ENCODE measurements at places on chromosomes 6 and 20.

- DNase-seq = no peak
Measured at GRCh38 chr6:113482771-113483170, 374.4 kb upstream of the MARCKS start.

- no peak for DNase-seq
Measured at GRCh38 chr6:168078943-168079405, at the start of gene FRMD1. FRMD1 (minus strand) TSS chr6:168079212; CDS start chr6:168079094, 118 bp downstream.

- no peak for DNase-seq
Measured at GRCh38 chr6:15487262-15487661, 175.6 kb downstream of the DTNBP1 start.

DNA sequence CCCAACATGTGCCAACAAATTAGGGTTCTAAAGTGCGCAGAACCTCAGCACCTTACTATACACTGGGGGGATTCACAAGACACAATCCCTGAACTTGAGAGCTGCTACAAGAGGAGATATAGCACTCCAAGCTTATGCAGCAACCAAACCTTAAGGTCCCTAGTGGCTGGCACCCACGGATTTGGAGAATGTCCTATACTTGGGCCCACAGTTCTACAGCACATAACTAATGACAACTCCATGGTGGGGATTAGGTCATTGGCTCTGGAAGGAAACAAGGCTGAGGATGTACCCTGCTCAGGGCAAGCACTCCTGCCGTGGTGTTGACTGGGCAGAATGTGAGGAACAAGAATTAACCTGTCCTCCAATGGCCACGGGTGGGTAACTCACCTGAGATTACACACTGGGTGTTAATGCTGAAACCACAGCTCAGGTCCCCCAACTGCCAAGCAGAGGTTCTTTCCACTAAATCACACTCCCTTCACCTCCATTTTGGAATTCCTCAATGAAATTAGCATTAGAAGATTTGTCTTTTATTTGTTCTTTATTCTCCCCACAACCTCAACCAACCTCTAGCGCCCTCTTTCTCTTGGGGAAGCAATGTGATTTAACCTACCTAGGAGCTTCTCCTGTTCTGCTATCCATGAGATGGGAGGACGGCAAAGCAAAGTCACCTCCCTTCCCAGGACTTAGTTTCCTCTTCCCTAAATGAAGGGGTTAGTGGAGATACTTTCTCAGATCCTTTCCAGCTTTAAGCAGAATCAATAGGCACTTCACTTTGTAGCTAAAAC lies 32.0 kb downstream of the TRERF1 start:
- DNase-seq = no peak

DNA sequence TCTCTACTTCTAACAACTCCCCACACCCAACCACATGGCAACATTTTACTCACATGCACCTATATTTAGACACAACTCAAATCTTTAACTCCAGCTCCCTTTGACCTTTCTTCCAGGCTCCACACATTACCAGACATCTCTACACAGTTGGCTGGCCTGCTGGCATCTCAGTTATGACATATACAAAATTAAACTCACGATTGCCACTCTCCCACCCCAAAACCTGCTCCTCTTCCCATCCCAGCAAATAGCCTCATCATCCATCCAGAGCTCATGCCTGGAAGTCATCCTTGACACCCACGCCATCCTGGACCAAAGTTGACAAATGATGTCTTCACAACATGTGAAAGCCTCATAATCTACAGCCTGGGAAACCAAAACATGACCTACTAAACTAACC lies 176.6 kb downstream of the PKHD1 start:
- DNase-seq = no peak

- no peak for DNase-seq
Measured at GRCh38 chr6:14985366-14985765, 260.5 kb upstream of the JARID2 start.

GRCh38 chr6:140872885-140873284 lies 1259.8 kb upstream of the GJE1 start:
- DNase-seq = no peak

DNA sequence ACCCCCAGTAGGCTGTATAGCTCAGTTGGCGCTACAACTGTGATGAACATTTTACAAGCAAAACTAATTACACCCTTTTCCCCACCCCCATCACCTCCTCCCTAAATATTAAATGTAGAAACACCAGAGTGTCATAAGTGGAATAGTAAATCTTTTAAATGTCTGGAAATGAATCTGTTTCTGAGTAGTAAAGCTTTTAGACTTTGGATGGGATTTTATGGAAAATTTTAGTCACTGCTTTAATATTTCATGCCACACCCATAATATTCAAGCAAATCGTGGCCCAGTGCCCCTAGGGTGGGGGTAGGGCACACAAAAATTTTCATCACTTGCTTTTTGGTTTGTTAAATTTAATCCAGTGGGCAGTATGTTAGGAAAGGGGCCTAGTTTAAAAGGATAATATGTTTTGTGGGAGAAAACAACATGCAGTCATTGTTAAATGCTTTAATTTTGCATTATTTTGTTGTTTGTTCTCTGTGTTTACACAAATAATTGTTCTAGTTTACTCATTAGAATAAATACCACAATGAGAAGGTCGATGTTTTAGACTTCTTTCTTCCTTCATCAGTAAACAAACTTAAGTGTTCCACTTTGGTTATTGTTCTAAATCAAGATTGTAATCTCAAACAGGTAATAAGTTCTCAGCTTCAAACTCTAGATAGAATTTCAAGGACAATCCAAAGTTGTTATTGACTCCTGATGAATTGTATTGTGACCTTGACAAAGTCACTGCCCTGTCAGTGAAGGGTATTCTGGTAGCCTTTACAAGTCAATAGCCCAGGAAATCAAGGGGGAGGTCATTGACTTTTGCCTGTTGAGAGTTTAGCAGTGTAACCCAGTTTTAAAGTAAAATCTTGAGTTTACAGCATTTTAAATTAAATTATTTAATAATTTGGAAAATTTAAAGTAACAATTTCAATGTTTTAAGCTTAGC lies 79.2 kb downstream of the CBFA2T2 start:
- no peak for DNase-seq

GRCh38 chr6:161393292-161393691 lies 119.4 kb upstream of the AGPAT4 start:
- DNase-seq = no peak

DNA sequence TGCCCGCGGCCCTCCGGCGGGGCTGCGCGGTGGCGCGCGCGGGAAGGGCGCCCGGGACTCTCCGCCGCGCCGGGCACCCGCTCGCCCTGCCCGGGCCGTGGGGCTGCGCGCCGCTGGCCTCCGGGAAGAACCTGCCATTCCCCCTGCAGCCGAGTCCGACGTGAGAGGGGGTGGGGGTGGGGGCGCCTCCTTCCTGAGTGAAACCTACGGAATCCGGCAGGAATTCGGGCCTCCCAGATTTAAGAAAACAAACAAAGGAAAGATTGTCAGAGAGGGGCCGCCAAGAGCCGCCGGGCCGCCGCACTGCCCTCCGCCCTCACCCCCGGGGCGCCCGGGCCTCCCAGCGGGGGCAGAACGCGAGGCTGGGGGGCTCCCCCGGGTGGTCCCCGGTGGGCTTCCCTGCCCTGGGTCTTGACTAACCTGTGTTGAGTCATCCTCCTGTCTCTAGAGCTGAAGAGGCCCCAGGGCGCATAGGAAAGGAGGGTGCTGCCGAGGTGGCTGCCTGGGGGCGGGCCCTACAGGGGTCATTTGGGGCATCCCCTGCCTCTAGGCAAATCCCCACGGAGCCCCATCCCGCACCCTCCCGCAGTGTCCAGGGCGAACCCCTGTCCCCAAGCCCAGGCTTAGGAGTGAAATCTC lies 42.2 kb upstream of the FOXP4 start:
- no peak for DNase-seq

GRCh38 chr6:83685481-83685880 lies 23.4 kb downstream of the SNAP91 start:
- no peak for DNase-seq

DNA sequence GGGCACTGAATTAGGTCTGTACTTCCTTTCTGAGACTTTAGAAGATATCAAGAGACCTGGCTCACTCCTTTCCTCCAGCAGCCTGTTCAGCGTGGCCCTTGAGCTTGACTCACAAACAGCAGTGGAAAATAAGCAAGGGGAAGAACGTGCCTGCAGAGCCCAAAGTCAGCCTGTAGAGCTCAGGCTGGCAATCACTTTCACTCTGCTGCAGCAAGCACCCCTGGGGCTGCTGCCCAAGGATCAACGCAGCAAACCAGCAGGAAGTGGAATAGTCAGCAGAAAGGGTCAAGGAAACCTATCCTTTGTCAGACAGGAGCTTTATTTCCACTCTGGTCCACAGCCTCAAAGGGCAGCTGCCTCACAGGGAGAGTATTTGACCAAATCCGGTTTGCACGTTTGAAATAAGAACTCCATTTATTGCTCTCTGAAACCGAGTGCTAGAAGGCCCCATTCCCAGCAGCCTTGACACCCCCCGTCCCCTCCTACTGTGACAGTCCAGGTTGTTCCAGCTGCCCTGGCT lies 77.4 kb downstream of the PRDM1 start:
- DNase-seq = no peak

GRCh38 chr20:16158976-16159286 lies 414.3 kb downstream of the KIF16B start:
- no peak for DNase-seq
